ENCODE measurements at places on chromosomes 16 and 17.

GRCh38 chr17:43880420-43880991 lies 26.8 kb downstream of the MPP2 start:
- no peak for DNase-seq

DNA sequence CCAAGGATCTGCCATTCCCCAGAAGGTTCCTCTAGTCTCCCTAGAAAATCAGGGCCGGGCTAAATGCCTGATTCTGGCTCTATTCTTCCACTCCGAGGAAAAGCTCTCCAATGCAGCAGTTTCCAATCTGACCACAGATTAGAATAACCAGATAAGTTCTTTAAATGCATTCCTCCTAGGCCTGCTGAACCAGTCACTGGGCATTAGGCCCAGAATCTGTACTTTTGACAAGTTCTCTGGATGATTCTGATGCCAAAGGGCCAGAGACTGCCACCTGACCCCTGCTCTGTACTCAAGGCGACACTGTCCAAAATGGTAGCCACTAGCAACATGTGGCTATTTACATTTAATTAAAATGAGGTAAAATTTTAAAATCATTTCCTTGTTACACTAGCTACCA lies 22.3 kb downstream of the MAP3K14 start:
- DNase-seq: no peak

GRCh38 chr17:61285526-61286320 lies 113.9 kb upstream of the TBX2 start:
- DNase-seq: no peak

DNA sequence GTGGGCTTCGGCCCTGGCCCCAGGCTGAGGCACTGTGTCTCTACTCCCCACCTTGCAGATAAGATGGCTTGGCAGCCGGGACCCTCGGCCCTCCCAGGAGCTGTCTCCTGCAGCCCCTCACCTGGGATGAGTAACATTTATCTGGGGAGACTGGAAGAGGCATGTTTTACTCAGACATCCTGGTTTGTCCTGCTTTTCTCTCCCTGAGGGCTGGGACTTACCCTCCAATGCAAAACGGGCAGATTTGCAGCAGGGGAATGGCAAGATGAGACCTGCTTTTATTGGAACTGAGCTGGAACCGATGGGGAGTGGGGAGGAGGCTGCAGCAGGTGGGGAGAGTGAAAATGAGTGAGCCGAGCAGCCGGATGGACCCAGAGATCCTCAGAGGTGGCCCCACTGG lies 27.3 kb upstream of the UBE2G1 start:
- no peak for DNase-seq

GRCh38 chr16:84294531-84295142 lies at the start of gene WFDC1:
WFDC1 (plus strand) TSS chr16:84294878; CDS start chr16:84294972, 94 bp downstream.
- no peak for DNase-seq

DNA sequence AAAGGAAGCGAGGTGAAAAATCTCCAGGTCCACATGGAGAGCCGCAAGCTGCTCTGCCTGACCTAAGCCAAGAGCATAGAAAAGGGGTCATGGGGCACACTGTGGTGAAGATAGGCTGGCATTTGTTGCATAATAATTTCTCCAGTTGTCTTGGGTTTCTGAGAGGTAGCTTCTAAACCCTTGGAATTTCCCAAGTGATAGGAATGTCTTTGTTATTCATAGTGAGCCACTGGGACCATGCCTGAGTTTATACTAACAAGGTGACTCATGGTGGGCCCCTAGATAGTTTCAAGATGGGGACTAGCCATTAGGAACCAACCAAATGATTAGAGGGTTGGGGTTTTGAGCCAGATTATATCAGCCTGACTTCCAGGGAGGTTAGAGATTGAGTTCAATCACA lies 25.6 kb downstream of the SOST start:
- DNase-seq: no peak

DNA sequence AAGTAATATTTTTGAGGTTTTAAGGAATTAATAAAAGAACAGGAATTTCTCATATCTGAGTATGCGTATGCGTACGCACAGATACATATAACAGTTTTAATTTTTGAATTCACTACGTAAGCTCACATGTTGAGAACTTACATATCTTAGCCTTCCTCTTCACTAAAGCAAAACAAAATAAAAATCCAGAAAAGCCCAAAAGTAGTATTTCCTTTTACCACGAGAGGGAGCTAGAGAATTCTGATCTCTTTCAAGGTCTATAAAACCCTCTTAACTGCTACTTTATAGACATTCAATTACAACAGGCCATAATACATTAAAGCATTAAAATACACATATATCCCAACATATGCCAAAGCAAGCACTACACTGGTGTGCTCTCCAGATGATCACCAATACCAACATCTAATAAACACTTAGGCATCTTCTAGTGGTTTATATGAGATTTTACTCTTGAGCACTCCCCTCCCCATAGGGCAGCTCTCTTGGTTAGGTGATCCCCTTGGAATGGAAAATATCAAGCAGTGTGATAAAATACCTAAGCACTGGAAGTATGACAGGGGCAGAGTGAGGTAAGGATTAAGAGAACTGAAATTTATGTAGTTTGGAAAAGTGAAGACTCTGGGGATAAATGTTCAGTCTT lies 94.0 kb downstream of the SKAP1 start:
- DNase-seq: no peak

- no peak for DNase-seq
These were observed 19.6 kb downstream of the CPPED1 start for GRCh38 chr16:12784076-12784475.

- DNase-seq: no peak
These were observed 36.4 kb upstream of the CD300E start for GRCh38 chr17:74659889-74660288.

- no peak for DNase-seq
These were observed 71.5 kb downstream of the RAP1GAP2 start for GRCh38 chr17:2867441-2868424.

GRCh38 chr17:47739150-47739549 lies 6.1 kb downstream of the TBX21 start:
- DNase-seq: no peak

DNA sequence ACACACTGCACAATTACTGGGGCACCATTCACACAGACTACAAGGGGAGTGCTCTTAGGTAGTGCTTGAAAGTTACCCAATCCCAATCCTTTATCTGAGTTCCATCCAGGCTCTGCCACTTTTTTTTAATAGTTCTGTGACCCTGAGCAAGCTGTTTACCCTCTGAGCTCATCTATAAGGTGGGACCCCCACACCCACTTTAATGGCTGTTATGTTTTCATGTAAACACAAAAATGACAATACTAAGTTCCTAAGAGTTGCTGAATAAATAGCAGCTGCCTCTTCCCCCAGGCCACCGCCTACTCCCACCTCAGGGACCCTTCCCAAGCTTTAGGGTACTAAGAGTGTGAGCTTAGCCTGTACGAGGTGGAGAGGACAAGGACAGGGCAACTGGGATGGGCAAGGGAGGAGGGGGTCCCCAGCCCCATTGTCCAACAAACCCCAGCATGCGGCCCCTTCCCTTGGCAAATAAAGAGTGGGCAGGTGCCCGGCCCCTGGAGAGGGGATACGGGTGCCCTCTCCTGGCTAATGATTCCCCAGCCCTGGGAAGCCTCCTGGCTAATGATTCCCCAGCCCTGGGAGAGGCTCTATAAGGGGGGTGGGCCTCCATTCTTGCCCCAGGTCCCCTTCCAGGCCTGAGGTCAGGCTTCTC lies 14.6 kb downstream of the SLC13A2 start:
- DNase-seq: no peak

GRCh38 chr16:472199-472504 lies 46.7 kb downstream of the RAB11FIP3 start:
- DNase-seq: no peak

DNA sequence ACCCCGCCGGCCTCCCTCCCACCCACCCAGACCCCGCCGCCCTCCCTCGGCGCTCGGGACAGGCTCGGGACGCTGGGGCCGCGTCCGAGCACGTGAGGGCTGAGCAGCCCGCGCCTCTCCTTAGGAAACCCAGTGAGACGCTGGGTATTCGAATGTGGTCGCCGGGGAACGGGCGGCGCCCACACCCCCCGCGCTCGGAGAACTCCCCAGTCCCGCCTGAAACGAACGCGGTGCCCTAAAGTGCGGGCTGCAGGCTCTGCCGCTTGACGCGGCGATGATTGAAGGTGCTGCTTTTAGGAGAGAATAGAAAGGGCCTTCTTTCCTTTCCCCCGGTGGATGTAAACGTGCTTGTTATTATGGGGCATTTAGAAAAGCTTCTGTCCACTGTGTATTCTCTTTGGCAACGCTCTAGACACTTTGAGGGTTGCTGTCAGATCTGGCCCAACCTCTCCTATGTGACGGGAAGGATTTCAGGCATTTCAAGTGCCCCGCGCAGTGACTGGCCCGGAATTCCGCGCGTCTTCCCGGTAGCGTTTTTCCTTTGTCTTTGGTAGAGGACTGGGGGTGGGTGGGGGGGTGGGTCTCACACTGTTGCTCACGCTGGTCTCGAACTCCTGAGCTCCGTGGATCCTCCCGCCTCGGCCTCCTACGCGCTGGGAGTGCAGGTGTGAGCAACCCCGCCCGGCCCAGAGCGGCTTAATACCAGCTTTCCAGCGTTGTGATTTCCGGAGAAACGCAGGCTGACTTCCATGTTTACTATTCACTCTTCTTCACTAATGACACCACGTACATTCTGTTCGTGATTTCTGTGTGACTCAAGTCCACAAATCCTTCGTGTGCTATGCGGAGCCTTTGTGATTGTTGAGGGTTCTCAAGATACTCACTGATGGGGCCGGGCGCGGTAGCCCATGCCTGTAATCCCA lies 21.8 kb upstream of the FOXK2 start:
- no peak for DNase-seq

DNA sequence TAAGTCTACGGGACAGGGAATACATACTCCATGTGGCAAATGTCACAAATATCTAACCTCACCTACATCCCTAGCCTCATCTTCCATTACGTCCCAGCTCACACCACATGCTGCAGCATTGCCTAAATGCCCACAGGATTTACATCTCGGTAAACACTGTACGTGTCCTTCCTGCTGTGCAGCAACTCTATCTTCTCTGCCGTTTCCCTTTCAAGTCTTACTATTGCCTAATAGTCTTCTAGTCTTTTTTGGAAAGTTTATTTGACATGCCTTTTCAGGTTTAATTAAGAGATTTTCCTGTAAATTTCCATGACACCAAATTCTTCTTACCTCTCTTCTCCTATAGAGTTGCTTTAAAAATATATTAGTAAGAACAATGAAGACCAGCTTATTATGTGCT lies 120.5 kb downstream of the HS3ST4 start:
- no peak for DNase-seq

- no peak for DNase-seq
These were observed 41.5 kb downstream of the TK2 start for GRCh38 chr16:66508248-66508913.

DNA sequence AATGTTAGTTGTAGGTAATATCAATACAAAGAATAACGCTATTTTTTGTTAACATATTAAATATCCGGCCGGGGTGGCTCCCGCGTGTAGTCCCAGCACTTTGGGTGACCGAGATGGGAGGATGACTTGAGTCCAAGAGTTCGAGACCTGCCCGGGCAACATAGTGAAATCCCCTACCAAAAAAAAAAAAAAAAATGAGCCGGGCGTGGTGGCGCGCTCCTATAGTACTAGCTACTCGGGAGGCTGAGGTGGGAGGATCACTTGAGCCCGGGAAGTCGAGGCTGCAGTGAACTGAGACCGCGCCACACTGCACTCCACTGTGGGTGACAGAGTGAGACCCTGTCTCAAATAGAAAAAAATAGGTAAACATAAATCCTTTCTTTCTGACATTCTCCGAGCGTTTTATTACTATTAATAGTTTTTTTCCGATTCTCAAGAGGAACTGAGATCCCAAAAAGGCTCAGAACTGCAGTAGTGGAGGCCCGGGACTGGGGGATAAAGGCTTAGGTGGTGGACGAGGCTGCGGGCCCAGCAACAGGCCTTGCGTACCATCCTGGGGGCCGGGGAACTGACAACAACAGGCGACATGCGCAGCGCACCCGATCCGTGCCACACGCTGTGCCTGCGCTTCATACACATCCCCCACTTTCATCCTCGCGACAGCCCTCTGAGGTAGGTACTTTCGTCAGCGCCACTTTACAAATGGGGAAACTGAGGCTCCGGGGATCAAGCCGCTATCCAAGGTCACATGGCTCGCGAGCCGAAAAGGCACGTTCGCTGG lies 919 bp downstream of the N4BP1 start:
- DNase-seq: peak; percentile 41

GRCh38 chr16:72976438-72977064 lies 71.4 kb downstream of the ZFHX3 start:
- no peak for DNase-seq

GRCh38 chr17:21199856-21200255 lies 14.1 kb downstream of the TMEM11 start:
- no peak for DNase-seq
